Transverse colon (tissue), 4 donors: ENCODE measurements at places on chromosomes 16 and 17. TPM values are rescaled to one million over a fixed set of nuclear protein-coding genes. Genes with fewer than 3 reads are reported as not detected.
A peak's percentile ranks its signal among the peaks of the same experiment; 100 is the strongest.

KRT31 gene
- not detected for total RNA-seq

GRCh38 chr16:75555213-75555706, 792 bp downstream of the TMEM231 start:
- H3K4me3 ChIP-seq = peak overlapping the region; percentile 58
- no peaks in the 10 kb centered on the region for H3K36me3 ChIP-seq
- peaks cover 11% of the 10 kb centered on the region for H3K4me1 ChIP-seq

DNA sequence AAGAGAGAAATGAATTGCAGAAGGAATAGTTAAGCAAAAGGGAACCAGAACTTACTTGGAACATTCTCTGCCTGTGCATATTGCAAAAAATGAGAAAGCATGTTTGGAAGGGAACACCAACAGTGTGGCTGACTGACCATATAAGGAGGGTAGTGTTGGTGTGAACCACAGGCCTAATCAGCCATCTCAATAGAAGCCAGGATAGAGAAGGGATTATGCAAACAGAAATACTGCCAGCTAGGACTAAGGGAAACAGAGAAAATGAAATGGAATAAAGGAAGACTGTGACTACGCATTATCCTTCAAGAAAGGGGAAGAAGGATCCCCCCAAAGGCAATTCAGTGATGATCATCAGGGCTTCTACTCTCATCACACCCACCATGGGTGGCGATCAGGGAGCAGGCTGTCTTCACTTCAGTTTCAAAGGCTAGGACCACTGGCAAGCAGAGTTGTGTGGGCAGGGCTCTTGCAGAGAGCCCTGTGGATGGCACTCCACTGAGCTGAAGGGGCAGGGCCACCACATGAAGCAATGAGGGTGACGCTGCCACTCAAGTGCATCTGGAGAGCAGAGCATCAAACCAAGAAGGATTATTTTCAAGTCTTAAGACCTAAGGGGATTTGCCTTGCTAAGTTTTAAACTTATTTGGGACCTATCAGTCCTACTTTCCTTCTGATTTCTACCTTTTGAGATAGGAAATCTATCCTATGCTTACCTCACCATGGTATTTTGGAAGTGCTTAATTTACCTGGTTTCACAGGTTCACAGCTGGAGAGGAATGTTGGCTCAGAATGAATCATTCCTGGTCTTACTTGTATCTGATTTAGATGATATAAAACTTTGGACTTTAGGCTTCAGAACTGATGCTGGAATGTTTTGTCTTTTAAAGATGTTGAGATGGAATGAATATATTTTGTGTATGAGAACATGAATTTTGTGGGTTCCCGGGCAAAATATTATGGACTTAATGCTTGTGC, 140.5 kb downstream of the SSH2 start:
- H3K27ac ChIP-seq = no peak overlapping the region
- H3K27me3 ChIP-seq = no peaks in the 10 kb centered on the region
- H3K4me1 ChIP-seq = no peaks in the 10 kb centered on the region
- no peak for DNase-seq
- H3K36me3 ChIP-seq = no peaks in the 10 kb centered on the region

DNA sequence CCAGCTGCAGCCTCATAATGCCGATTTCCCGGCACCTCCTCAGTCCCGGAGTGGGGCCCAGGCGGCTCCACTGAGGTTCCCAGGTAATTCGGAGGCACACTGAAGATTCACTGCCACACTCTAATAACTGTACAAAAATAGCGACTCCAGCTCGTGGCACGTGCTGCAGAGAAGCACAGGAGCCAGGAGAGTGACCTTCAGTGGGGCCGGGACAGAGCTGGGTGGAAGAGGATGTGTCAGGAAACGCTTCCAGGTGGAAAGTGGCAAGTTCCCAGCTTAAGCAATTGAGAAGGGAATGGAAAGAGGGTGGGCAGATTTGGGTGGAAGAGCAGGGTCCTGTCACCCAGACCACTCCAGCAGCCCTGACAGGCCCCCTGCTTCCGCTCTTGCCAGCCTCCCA, 3.1 kb upstream of the TRAP1 start:
- H3K4me3 ChIP-seq = no peak overlapping the region
- H3K4me1 ChIP-seq = peaks cover 18% of the 10 kb centered on the region
- no peak overlapping the region for H3K27ac ChIP-seq
- H3K36me3 ChIP-seq = no peaks in the 10 kb centered on the region
- no peaks in the 10 kb centered on the region for H3K27me3 ChIP-seq
- DNase-seq = no peak

DNA sequence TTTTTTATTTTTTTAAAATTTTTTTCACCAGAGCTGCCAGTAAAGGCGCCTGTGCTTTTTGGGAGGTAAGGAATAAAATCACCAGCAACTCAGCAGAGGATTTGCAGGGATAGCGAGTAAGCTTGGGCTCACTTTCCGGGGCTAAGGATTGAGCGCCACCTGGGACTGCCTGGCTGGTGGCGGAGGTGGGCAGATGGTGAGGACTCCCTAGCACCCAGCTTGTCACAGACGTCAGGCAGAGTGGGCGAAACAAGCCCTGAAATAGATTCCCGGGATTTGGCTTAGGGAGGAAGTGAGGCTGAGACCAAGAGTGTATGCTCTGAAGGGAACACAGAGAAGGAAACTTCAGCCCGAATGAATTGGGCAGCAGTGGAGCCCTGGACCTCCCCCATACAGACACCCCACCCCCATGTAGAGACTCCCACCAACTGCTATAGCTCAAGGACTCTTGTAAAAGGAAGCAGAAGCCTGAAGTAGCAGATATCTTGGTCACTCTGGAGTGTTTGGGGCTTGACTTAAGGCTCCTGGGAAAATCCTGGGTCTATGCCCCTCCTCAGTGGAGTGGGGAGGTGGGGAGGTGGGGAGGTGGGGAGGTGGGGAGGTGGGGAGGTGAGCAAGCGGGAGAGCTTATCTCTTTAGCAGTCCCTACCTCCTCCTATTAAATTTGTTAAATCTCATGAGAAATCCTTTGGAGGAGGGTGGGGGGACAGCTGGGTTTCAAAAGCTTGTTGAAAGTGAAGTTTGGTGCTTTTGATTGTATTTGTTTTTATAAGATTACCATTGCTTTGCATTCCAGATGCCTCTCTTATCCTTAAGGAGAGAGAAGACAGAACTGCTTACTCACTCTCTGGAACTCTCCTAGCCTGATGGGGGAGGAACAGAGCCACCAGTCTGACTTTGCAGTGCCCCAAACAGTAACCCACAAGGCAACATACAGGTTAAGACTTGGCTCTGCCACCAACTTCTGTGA, 8.2 kb downstream of the ARL4D start:
- no peak for DNase-seq
- peak overlapping the region; percentile 69 for H3K27ac ChIP-seq
- peaks cover under 1% of the 10 kb centered on the region for H3K4me1 ChIP-seq

GRCh38 chr16:68934402-68934801, 91.1 kb downstream of the TANGO6 start:
- DNase-seq = no peak
- no peak overlapping the region for H3K4me3 ChIP-seq
- no peaks in the 10 kb centered on the region for H3K36me3 ChIP-seq

YPEL2 gene
- total RNA-seq = 24.7 TPM

MC1R gene
- 6.4 TPM for total RNA-seq

DNA sequence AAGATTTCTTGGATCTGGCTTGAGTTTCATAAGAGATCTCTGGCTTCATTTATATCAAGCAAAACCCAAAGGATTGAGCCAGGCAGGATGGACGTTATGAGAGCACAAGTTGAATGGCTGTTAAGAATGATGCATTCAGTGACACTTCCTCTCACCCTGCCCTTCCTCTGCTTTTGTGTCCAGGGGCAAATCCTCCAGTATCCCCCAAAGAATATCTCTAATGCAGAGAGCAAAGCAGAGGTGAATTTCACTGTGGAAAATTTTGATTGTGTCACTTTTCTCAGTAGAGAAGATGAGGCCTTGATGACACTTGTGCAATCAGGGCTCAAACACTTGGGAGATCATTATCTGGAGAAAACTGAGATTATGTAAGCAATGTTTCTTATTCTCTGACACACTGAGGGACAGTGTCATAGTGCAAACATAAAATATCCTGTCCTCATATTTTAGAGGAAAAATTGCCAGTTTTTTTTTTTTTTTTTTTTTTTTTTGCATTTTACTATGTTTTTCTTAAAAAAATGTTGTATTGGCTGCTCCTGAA, 25.3 kb downstream of the MARCHF10 start:
- DNase-seq = no peak
- H3K4me1 ChIP-seq = no peaks in the 10 kb centered on the region
- H3K27me3 ChIP-seq = no peaks in the 10 kb centered on the region
- no peaks in the 10 kb centered on the region for H3K36me3 ChIP-seq

CBX4 gene
- 6.6 TPM for total RNA-seq

DNA sequence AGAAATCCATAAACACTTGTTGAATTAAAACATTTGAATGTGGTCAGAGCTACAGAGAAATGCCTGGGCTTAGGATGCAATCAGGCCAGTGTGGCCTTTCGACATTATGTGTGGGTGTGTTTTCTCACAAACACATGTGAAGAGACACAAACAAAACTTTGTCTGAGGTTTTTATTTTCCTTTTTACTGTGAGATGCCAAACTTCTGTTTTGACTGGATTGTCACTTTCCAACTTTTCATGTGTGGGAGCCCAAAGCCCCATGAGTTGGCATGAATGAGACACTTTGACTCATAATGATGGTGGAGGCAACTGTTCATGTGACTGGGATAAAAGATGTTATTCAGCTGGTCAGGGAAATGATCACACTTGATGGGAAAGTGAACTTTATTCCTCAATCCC, 71.9 kb upstream of the GAS7 start:
- no peaks in the 10 kb centered on the region for H3K36me3 ChIP-seq
- no peak overlapping the region for H3K27ac ChIP-seq
- no peak for DNase-seq
- no peaks in the 10 kb centered on the region for H3K4me1 ChIP-seq
- H3K27me3 ChIP-seq = no peaks in the 10 kb centered on the region

GRCh38 chr17:45857977-45858708, 13.5 kb downstream of the SPPL2C start:
- no peaks in the 10 kb centered on the region for H3K36me3 ChIP-seq
- no peak overlapping the region for H3K27ac ChIP-seq
- no peaks in the 10 kb centered on the region for H3K4me1 ChIP-seq
- H3K4me3 ChIP-seq = no peak overlapping the region
- DNase-seq = no peak
- peaks cover 28% of the 10 kb centered on the region for H3K27me3 ChIP-seq

DNA sequence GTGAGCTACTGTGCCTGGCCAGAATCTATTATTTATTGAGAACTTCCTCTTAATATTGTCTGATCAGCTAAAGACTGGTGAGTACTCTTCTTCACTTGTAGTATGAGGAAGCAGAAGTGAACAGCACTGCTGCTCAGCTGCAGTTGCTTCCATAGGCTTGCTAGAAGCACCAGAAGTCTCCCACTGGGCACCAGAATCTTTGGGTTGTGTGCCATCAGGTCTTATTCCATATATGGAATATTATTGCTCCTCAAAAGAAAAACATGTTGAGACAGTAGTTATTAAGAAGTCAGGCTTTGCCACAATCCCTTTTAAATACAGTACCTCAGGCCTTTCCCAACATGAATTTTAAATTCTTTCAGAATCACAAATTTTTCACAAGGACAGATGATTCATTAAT, 17.2 kb downstream of the SNTB2 start:
- no peaks in the 10 kb centered on the region for H3K36me3 ChIP-seq
- no peak for DNase-seq
- no peaks in the 10 kb centered on the region for H3K4me1 ChIP-seq
- H3K27me3 ChIP-seq = no peaks in the 10 kb centered on the region

DNA sequence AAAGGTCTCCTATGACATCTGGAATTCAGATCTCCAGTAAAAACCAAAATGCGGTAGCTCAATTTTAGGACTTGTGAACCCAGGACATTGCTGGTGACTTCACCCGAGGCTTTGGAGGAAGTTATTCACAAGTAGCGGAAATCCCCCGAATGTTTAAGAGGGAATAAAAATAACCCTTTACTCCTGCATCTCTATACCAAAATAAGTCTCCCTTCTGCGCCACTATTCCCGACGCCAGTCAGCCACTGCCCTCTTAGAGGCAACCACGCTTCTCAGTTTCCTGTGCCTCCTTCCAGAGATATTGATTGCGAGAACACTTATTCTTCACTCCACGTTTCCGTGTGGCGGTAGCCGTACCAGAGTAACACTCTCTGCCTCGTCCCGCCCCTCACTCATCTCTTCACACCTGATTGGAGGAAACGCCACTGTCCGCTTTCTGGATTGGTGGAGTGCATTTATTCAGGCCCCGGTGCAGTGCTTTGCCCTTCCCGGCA, 27.4 kb downstream of the EMP2 start:
- peak; percentile 41 for DNase-seq
- H3K4me1 ChIP-seq = peaks cover 20% of the 10 kb centered on the region
- H3K27me3 ChIP-seq = no peaks in the 10 kb centered on the region
- H3K27ac ChIP-seq = peak overlapping the region; percentile 25
- H3K4me3 ChIP-seq = no peak overlapping the region

GNGT2 gene
- total RNA-seq = 0.68 TPM

KRTAP3-2 gene
- total RNA-seq = not detected

- H3K27ac ChIP-seq = no peak overlapping the region
- no peak for DNase-seq
- no peaks in the 10 kb centered on the region for H3K36me3 ChIP-seq
These were observed 57.7 kb downstream of the MEAK7 start for GRCh38 chr16:84446596-84447392.

DNA sequence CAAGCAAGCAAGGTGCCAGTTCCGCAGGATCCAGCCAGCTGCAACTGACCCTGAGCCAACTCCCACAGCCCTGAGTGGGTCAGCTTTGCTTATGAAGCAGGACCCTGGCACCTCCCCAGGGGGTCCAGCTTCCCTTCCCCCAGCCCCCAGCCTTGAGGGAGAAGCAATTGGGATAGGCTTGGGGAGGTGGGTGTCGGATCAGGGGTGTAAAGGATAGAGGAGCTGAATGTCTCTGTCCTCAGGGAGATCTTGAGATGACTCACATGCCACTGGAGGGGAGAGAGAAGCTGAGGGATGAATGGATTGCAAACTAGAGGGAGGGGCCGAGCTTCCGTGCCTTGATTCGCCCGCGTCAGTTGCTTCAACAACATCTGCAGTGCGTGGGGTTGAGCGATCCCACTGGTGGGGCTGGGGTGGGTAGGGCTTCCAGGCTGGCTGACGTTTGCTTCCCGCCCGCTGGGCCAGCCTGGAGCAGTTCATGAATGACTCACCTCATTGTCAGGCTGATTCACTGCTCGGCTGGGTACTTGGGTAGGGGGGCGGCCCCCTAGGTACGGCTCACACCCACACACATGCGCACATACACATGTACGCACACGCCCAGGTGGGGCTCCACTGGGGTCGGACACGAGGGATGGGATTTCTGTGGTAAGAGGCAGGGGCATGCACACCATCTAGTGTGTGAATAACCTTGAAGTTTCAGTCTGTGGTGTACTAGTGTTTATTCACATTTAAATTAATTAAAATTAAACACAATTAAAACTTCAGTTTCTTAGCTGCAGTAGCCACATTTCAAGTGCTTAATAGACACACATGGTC, 3.6 kb upstream of the HROB start:
- DNase-seq = peak; percentile 73
- no peak overlapping the region for H3K4me3 ChIP-seq
- no peaks in the 10 kb centered on the region for H3K36me3 ChIP-seq
- peaks cover 19% of the 10 kb centered on the region for H3K4me1 ChIP-seq

KRT12 gene
- not detected for total RNA-seq

- DNase-seq = no peak
- no peak overlapping the region for H3K27ac ChIP-seq
- H3K27me3 ChIP-seq = peaks cover 55% of the 10 kb centered on the region
- no peak overlapping the region for H3K4me3 ChIP-seq
These were observed 2.7 kb downstream of the SPNS2 start for GRCh38 chr17:4501295-4501949.

- H3K27me3 ChIP-seq = no peaks in the 10 kb centered on the region
- peak overlapping the region; percentile 80 for H3K27ac ChIP-seq
- peak; percentile 86 for DNase-seq
- H3K4me1 ChIP-seq = peaks cover 22% of the 10 kb centered on the region
These were observed 10.3 kb upstream of the TVP23A start for GRCh38 chr16:10828851-10829366.

GRCh38 chr16:48244080-48244862, at the start of gene LONP2:
Gene LONP2 (plus strand): TSS chr16:48244300. CDS start chr16:48244389, 89 bp downstream.
- peaks cover 11% of the 10 kb centered on the region for H3K4me1 ChIP-seq
- peak within 1 kb of the TSS; percentile 77 for H3K4me3 ChIP-seq
- peak within 1 kb of the TSS; percentile 91 for H3K27ac ChIP-seq
- H3K36me3 ChIP-seq = no peaks in the 10 kb centered on the region
